ENCODE measurements at places on chromosomes 7 and 10.
A peak's percentile ranks its signal among the peaks of the same experiment; 100 is the strongest.

- DNase-seq, result no peak
Measured at GRCh38 chr7:156747718-156748117, 107.1 kb downstream of the RNF32 start.

- DNase-seq, result no peak
Measured at GRCh38 chr10:5566614-5567013, 41.9 kb downstream of the CALML3 start.

GRCh38 chr7:128067983-128068382 is 36.7 kb upstream of the LRRC4 start:
- DNase-seq, result no peak

- DNase-seq, result no peak
Measured at GRCh38 chr7:38881015-38881414, 28.0 kb downstream of the VPS41 start.

- no peak for DNase-seq
Measured at GRCh38 chr7:71987200-71987767, 424.9 kb downstream of the CALN1 start.

- no peak for DNase-seq
Measured at GRCh38 chr10:126663880-126664279, 6.6 kb downstream of the C10orf90 start.

DNA sequence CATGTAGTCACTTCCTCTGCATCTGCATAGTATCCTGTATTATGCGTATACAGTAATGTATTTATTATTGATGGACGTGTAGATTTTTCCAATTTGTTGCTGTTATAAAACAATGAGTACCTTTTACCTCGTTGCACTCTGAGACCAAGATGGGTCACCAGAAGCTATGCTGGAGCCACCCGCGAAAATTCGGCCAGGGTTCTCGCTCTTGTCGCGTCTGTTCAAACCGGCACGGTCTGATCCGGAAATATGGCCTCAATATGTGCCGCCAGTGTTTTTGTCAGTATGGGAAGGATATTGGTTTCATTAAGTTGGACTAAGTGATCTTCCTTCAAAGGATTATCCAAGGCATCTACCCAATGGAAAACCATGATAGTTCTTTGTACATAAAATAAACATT is 1.0 kb downstream of the PSMC2 start:
- DNase-seq, result no peak

GRCh38 chr10:49231086-49231820 is 43.1 kb upstream of the TMEM273 start:
- no peak for DNase-seq

DNA sequence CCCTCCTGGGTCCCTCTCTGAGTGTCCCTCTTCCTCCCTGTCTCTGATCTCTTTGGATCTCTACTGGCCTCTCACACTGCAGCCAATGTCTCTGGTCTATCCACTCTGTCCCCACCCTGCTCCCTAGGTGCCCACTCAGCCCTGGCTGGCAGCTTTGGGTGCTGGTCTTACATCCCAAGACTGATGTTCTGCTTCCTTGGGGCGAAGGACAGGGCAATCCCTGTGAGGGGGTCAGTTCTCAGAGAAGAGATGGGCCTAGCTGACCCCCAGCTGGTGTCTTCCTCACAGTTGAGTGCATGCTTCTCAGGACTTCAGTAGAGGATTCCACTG is 51.7 kb upstream of the CAMK2B start:
- DNase-seq, result no peak

GRCh38 chr10:18100669-18101068 is 39.6 kb upstream of the CACNB2 start:
- no peak for DNase-seq

- no peak for DNase-seq
Measured at GRCh38 chr7:127810696-127811660, 159.0 kb downstream of the SND1 start.

DNA sequence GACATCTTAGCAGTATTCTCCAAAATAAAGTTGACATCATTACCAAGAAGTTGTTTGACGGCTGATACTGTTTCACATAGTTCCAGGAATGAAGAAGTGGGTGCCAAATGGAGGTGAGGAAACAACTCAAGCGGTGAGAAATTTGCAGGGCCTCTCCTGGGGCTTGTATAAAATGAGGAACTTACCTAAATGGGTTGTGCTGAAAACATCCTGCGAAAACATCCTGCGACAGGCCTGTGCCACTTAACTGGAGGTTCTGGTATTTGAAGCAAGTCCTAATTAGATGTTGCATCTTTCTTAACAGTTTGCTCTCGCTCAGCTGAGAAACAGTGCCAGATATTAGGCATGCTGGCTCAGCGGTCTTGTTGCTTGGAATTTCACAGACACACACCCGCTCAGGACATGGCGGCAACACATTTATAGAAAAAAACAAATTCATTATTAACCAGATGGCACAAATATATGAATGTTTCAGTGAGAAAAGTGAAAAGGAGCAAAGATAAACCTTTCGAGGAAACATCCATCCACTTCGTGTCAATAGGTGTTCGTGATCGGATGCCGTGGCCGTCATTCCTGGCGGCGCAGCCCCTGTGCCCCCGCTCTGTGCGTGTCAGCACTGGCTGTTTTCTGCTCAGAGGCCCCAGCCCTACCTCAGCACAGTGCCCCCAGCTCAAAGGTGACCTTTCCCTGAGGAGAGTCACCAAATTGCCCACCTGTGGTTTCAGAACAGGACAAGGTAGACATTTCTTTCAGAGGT is 48.1 kb downstream of the CDC123 start:
- no peak for DNase-seq

- DNase-seq, result peak; percentile 10
Measured at GRCh38 chr7:47461161-47461560, 120.8 kb downstream of the TNS3 start.

- no peak for DNase-seq
Measured at GRCh38 chr10:2083591-2083990, 346.3 kb upstream of the ADARB2 start.

- DNase-seq, result no peak
Measured at GRCh38 chr10:122798704-122799231, 46.9 kb downstream of the CUZD1 start.

GRCh38 chr10:30027057-30028005 is 32.1 kb downstream of the JCAD start:
- no peak for DNase-seq

DNA sequence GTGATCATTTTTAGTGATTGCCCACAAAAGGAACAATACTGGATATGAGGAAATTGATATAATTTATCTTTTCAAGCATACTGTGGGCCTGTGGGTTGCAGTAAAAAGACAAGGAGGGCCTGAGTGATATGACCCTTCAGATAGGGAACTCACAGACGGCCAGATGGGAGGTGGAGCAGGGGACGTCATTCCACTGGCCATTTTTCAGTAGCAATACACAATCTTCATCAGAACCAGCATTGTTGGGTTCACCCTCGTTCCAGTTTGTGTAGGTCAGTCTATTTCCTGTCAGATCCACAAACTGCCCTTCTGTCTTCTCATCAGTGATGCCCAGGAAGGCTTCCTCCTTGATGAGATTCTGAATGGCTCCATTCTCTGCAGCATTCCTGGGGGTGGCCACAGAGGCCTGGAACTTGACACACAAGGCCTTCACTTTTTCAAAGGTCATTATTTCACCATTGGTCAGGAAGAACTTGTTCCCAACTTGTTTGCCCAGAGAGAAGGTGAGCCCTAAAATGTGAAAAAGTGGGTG is 4.5 kb downstream of the MBL2 start:
- no peak for DNase-seq

DNA sequence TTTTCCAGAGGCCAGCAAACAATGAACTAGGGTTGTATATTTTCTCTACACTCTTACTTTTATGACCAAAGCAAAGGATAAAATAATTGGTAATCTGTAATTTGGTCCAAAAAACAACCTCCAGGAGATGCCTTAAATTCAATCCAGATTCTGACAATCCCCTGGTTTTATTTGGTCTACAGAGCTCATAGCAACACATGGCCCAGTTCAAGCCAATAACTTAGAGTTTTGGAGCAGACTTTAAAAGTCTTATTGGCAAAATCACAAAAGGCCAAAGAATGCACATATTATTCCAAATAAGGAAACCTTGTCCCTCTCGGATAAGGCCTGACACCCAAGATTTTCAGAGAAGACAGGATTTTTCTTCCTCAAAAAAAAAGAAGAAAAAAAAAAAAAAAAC is 51.9 kb downstream of the SORBS1 start:
- no peak for DNase-seq

DNA sequence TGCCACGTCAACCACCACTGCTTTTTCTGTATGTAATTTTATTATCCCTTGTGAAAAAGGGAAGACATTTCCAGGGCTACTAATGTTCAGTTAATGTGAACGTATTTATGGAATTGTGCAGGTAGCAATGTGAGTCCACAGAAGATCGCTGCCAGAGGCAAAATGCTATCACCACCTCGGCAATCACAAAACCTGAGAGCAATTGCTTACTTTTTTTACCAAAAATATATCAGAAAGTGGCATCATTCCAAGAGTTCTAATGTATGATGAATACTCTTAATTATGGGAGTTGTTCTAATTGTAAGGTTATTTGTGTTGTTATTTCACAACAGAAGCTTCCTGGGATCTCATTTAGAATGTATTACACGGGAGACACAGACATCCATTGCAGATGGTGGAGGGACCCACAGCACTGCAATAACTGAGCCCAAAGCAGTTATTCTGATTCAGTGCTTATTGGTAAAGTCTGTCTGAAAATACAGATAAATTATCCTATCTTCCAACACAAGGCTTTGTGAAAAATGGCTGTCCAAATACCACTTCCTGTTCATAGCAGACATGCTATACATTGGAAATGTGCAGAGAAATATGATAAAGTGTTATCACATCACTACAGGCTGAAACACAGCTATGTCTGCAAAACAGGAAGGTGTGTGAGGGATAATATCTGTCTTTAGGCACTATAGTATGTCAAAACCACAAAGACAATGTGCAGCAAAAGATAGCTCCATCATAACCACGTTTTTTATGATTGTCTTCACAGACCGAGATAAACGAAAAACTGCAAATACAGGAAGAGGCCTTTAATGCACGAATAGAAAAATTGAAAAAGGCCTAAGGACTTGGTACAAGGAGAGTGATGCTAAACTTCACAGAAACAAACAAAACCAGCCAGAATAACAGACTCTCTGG is 102.7 kb downstream of the CABCOCO1 start:
- DNase-seq, result no peak

DNA sequence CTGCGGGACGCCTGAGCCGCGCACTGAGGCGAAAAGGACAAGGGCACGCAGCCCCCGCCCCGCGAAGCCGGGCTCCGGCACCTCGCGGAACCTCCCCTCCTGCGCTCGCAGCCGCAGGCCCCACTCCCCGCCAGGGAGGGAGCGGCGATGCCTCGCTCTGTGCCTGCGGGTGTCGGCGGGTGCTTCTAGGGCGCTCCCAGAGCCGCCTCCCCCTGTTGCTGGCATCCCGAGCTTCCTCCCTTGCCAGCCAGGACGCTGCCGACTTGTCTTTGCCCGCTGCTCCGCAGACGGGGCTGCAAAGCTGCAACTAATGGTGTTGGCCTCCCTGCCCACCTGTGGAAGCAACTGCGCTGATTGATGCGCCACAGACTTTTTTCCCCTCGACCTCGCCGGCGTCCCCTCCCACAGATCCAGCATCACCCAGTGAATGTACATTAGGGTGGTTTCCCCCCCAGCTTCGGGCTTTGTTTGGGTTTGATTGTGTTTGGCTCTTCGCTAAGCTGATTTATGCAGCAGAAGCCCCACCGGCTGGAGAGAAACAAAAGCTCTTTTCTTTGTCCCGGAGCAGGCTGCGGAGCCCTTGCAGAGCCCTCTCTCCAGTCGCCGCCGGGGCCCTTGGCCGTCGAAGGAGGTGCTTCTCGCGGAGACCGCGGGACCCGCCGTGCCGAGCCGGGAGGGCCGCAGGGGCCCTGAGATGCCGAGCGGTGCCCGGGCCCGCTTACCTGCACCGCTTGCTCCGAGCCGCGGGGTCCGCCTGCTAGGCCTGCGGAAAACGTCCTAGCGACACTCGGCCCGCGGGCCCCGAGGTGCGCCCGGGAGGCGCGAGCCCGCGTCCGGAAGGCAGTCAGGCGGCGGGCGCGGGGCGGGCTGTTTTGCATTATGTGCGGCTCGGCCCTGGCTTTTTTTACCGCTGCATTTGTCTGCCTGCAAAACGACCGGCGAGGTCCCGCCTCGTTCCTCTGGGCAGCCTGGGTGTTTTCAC is 519 bp downstream of the ITGB8 start:
- no peak for DNase-seq

- no peak for DNase-seq
Measured at GRCh38 chr7:66905689-66906088, 15.3 kb upstream of the TMEM248 start.

DNA sequence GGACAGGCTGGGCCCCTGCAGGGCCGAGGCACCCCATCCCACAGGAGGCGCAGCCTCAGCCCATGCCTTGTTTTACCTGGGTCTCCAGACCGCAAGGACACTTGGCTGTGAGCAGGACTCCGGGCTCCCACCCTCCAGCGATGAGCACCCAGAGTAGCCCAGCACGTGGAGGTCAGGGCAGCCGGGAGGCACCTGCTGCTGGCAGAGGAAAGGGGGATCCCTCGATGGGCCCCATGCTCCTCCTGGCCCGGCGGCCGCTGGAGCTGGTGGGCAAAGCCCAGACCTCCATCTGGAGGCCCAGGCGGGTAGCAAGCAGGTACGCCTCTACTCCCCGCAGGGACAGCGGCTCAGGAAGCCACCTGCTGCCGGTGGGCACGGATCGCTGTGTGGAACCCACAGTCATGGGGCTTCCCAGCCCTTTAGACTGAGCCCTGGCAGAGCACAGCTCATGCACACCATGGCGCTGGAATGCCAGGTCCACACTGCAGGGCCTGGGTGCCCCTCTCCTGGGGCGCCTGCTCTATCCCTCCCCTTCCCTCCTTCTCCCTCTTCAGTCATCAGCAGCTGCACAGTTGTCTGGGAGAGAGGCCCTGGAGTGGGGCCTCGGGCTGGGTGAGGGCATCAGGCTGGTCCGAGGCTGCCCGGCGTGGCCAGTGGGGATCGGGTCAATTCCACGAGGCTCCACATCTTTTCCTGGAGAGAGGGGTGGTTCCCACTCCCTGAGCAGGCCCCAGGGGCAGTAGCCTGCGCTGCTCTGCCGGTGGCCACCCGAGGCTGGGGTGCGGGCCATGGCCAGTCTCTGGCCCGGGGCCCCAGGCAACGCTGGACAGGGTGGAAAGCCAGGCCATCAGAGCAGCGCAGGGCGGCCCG is 65.7 kb downstream of the PWWP2B start:
- DNase-seq, result no peak

GRCh38 chr10:74871595-74872382 is 45.4 kb downstream of the KAT6B start:
- no peak for DNase-seq
